Activated naive CD8-positive, alpha-beta T cell treated with anti-CD3 and anti-CD28 coated beads for 36 hours (primary cell): ENCODE measurements at places on chromosomes 7 and 10. TPM values are rescaled to one million over a fixed set of nuclear protein-coding genes. Genes with fewer than 3 reads are reported as not detected.

DNA sequence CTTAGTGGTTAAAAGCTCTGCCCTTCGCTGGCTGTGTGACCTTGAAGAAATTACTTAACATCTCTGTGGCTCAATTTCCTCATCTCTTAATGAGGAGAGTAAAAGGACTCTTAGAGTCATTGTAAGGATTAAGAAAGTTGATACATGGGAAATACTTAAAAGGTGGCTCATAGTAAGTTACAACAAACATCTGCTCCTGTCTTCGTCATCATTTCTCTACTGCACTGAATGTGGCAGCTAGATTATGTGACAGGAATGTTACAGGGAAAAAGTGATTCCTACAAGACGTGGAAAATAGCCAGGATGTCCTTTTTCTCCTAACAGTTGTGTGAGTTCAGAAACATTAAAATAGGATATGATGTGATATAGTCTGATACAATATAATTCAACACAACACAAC, 184.7 kb downstream of the FRMD4A start:
- no peak for DNase-seq

DNA sequence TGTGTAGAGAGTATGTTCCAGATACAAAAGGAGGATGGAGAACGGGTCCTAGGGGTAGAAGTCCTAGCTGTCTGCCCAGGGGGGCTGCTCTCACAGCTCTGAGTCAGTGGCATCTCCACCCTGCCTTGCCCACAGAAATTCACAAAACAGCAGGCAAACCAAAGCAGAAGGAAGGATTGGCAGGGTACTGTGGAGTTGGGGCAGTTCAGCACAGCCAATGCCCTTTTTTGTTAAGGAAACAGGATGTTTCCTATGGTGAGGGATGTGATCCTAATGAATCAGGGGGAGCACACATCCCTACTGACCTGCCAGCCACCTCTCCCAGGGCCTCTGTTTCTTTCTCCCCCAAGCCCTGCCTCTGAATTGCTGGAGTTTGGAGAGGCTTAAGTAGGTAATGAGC, 457.6 kb downstream of the PLXNA4 start:
- no peak for DNase-seq

GRCh38 chr10:14782691-14783363, 8.1 kb upstream of the FAM107B start:
- DNase-seq: no peak

GRCh38 chr10:31320550-31321211, 1.7 kb downstream of the ZEB1 start:
- DNase-seq: peak; percentile 41

DNA sequence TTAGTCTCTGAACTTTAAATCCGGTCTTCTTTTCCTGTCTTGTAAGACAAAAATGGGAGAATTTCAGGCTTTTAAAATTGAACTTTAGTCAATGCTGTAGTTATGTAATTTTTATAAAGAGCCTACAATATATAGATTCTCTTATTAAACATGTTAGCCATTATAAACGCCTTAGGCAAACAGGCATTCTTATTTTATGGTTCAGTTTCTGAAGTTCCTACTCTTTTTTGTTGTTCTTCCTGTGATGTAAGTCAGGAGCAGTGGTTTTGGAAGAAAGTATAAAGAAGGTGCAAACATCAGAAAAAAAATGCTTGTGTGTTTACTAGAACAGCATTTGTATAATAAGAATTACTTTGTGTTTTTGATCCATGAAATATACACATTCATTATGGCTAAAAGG, 41.6 kb downstream of the BICC1 start:
- no peak for DNase-seq

DNA sequence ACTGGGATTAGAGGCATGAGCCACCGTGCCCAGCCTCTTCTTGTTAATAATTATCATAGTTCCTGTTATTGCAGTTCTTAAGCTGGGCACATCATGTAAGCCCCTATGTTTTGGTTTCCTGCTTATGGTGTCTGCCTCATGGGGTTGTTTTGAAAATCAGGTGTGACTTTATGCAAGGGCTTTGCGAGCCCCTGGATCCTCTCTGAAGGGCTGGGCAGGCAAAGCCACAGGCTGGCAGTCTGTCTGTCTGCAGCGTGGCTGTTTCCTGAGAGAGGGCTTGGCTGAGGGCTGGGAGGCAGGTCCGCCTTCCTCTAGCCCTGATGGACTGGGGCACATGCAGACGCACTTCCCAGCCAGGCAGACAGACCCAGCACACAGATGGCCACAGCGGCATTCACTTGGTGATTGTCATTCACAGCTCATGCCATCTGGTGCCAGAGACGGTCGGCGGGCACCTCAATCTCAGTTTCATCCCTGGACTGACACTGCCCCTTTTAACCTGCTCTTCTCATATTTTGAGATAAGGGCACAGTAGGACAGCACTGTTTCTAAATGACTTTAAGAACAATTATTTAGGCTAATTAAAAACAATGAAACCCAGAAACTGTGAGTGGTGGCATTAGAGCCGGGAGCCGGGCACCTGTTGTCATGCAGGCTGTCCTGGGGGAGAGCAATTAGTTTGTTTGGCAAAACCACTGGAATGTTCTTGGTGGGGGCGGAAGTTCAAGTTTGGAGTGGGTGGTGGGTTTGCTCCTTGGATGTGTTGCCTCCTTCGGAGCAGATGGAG, 35.5 kb downstream of the RBM20 start:
- DNase-seq: no peak

GRCh38 chr7:156475666-156476065, 164.9 kb upstream of the RNF32 start:
- no peak for DNase-seq

- DNase-seq: no peak
Measured at GRCh38 chr7:2409745-2410414, 6.5 kb downstream of the CHST12 start.

- DNase-seq: no peak
Measured at GRCh38 chr7:20785157-20786048, 1.3 kb downstream of the SP8 start.

DNA sequence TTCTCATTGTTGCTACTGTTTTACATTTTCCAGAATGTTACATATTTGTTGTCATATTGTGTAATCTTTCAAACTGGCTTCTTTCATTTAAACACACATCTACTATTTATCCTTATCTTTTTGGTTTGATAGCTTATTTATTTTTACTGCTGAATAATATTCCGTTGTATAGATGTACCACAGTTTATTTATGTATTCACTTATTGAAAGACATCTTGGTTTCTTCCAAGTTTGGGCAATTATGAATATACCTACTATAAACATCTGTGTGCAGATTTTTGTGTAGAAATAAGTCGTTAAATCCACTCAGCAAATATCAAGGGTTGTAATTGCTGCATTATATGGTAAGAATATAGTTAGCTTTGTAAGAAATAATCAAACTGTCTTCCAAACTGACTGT, 669.2 kb downstream of the TNS3 start:
- DNase-seq: no peak

DNA sequence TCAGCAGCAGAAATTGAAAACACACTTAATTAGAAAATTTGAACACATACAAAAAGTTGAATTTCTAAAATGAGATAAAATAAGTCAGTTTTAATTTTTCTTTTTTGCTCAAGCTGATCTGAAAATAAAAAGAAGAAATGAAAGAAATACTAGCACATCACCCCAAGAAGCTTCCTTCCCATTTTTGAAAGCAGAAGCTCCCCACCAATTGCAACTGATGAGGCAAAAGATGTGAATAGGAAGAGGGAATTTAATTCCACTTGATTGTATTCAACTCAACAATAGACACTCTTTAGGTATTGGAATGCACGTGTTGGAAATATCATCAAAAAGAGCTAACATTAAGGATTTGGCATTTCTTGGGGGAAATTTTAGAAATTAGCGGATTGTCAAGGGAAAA, 175.8 kb downstream of the TRIL start:
- no peak for DNase-seq

DNA sequence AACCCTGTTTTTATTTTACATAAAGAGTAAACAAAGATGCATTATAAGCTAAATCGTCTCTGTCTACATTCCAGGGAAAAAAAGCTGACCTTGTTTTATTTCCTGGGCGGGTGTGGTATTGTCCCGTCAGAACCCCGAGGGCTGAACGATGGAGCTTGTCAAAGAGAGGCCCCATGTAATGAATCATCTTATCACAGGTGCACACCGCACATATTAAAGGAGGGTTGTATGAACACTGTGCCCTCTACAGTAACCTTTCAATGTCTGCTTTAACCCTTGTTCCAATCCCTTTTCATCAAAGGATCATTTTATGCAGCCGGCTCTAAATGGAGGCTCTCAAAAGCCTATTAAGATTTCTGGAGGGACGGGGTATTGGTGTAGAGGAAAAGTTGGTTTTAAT, 158.5 kb upstream of the YAE1 start:
- DNase-seq: no peak

The KLF14 gene
- not detected for total RNA-seq

The SPAM1 gene
- not detected for total RNA-seq

The SUN3 gene
- total RNA-seq: not detected

The ANKRD2 gene
- not detected for total RNA-seq

The PLXDC2 gene
- total RNA-seq: 0.04 TPM

The COL1A2 gene
- 0.30 TPM for total RNA-seq
